ENCODE measurements at places on chromosomes 7 and 10.

- DNase-seq, result no peak
These were observed 47.0 kb downstream of the SUFU start for GRCh38 chr10:102550636-102551210.

DNA sequence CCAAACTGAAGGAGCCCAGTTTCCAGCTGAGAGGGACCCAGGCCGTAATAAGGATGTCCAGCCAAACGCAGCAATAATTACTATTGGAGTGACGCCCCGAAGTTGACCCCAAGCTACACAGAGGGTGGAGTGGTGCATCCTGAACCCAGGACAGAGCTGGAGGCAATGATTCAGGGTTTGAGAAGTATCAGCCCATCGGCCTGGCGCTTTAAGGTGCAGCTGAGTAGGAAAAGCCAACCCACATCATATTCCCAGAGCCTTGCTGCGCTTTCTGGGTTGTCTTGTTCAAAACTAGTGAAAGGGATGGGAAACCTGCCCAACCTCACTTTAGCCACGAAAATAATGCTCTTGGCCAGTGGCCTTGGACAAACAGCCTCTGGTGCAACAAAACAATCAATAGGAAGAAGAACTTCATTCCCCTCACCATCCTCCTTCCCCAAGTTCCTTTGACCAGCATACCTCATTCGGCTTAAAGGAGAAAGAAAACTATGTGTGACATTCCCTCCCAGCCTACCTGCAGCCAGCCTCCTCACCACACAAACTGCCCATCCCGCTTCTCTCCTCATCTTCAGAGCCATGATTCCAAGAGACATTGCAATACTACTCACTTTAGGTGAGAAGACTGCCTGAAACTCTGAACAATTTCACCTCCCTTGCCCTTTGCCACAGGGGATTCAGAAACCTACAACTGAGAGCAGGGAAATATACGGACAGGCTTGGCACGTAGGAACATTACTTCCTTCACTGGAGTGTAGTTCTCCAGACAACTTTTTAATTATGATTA lies 217.2 kb upstream of the MKLN1 start:
- DNase-seq, result no peak

GRCh38 chr10:23780331-23780730 lies 341.5 kb downstream of the OTUD1 start:
- DNase-seq, result no peak

DNA sequence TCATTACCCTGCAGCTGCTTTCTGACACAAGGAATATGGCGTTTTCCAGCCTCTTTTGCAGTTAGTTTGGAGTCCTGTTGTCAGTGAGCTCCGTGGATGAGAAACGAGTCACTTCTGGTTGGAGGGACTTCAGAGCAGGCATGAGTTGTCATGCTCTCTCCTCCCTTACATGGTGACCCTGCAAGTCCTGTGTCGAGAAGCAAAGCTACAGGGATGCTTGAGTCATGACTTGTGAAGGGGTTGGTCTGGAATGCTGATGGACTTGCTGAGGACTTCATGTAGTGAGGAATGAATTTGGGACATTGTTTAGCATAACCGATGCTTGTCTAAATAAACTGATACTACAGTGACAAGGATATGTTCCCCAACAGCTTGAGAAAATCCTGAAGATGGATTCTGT lies 108.8 kb downstream of the ADCYAP1R1 start:
- no peak for DNase-seq

- no peak for DNase-seq
These were observed 170.4 kb downstream of the TAX1BP1 start for GRCh38 chr7:27910326-27910725.

- DNase-seq, result no peak
These were observed 31.3 kb downstream of the GNAT3 start for GRCh38 chr7:80480566-80480965.

GRCh38 chr10:133422807-133423771 lies 1.3 kb downstream of the SPRN start:
- no peak for DNase-seq

DNA sequence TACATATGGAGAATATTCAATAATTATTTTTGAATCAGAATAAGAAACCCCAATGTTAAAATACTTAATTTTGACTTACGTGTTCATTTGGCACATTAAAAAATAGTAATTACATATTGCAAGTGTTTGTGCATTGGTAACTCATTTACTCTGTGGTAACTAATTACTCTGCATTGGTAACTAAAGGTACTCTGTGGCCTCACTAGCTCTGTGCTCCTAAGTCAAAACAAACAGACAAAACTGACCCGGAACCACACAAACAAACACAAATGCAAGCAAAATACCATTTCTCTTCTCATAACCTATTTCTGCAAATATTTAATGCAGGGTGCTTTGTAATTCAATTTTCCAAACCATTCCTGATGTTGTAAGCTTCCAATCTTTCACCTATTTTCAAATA lies 1244.3 kb downstream of the REEP3 start:
- no peak for DNase-seq

Measured in GM12878 (cell line).